ENCODE measurements at places on chromosomes 3 and 15. TPM values are rescaled to one million over a fixed set of nuclear protein-coding genes. Genes with fewer than 3 reads are reported as not detected.

PRSS50 gene
- total RNA-seq, result not detected

OR5K2 gene
- total RNA-seq, result not detected

GOLGA8Q gene
- total RNA-seq, result 0.82 TPM

RFTN1 gene
- 84.8 TPM for total RNA-seq

ABI3BP gene
- 0.12 TPM for total RNA-seq

MEGF11 gene
- not detected for total RNA-seq

PRKCD gene
- 17.5 TPM for total RNA-seq

CDHR4 gene
- total RNA-seq, result not detected

IL5RA gene
- total RNA-seq, result not detected

MYNN gene
- 17.3 TPM for total RNA-seq

CCR3 gene
- total RNA-seq, result not detected

CHRNB4 gene
- total RNA-seq, result not detected

CCDC13 gene
- not detected for total RNA-seq

MINAR1 gene
- 0.46 TPM for total RNA-seq

SNX33 gene
- 2.6 TPM for total RNA-seq
